ENCODE measurements at places on chromosomes 5 and 9. TPM values are rescaled to one million over a fixed set of nuclear protein-coding genes. Genes with fewer than 3 reads are reported as not detected.

The FAM151B gene
- polyA plus RNA-seq: 0.91 TPM

The BNC2 gene
- polyA plus RNA-seq: 12.1 TPM

- DNase-seq: no peak
Observed at GRCh38 chr5:149667829-149668330, 62.2 kb upstream of the PPARGC1B start.

DNA sequence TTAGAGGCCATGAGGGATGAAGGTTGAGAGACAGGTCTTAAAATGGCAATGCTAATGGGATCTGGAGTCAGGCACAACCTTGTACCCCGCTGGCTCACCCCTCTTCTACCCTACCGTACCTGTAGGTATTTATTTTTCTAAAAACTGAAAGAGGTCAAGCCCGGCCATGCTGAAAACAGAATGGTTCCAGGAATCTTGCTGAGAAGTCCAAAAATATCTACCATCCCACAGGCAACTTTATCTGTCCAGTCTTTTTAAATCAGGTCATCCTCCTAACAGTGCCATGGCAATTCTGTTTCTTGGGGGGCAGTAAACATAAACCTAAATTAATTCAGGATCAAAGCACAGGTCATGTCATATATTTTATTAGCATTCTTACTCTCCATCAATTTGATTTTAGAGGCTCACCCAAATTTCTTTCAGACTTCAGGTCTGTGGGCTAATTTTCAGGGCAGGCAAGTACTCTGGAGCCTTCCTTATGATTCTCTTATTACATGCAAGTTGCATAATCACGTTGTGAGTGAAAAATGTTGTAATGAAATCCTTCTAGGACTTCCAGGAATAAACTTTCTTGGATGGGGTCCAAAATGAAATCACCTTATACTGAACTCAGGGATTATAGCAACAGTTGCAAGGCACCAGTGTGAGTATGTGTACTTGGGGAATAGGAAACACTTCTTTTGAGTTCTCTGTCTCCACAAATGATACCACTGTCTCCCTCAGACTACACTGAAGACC lies 102.7 kb upstream of the NREP start:
- DNase-seq: no peak
